ENCODE measurements at places on chromosomes 7 and 10.

DNA sequence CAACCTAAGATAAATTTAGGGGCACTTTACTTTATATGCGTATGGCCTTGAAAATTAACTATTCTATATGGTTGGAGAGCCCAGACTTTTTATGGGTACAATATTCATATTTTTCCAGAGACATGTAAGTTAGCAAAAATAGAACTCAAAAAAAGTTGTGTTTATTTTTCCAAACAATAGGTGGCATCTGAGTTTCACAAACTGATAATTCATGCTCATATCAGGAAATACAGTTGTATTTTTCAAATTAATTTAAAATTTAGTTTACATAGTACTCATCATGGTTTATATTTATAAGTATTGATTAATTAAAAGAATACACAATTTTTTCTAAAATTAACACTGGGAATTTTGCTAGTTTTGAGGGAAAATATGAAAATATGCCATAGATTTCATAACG is 34.6 kb downstream of the ANKRD7 start:
- DNase-seq: no peak

- DNase-seq: no peak
These were observed 18.0 kb downstream of the TMEM106B start for GRCh38 chr7:12229046-12229445.

- no peak for DNase-seq
These were observed 250.9 kb downstream of the KIAA1217 start for GRCh38 chr10:24459836-24460235.

DNA sequence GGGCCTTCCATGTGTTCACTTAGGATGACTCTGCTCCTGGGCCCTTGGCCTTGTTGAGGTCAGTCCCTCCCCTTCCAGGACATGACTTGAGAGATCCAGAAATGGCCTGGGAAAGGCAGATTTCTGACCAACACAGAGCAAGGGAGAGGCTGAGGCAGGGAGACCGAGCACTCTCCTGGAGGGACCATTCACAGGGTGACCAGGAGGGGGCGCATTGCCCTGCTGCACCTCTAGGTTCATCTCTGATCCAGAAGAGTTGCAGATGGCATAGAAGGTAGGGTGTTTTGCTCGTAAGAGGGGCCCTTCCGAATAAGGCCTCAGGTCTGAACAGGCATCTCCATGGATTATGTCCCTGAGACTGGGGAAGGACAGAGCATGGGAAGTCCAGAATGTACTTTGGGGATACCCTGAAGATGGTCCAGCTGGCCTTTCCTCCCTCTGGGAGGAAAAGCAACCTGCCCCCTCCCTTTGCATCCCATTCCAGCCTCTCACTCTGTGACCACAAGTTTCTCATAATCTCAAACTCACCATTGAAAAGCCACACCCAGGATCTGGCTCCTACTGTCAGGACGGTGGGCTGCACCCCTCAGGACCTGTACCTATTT is 6.6 kb downstream of the DMBT1 start:
- DNase-seq: no peak

DNA sequence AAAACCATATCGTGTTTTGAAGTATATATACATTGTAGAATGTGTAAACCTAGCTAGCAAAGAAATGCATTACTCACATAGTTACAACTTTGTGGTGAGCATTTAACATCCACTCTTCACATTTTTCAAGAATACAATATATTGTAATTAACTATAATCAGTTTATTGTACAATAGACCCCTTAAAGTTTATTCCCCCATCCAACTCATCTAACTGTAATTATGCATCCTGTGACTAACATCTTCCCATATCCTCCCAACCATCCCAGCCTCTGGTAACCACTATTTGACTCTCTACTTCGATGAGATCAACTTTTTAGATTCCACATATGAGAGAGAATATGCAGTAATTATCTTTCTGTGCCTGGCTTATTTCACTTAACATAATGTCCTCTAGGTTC is 526.4 kb downstream of the KIF20B start:
- DNase-seq: no peak

DNA sequence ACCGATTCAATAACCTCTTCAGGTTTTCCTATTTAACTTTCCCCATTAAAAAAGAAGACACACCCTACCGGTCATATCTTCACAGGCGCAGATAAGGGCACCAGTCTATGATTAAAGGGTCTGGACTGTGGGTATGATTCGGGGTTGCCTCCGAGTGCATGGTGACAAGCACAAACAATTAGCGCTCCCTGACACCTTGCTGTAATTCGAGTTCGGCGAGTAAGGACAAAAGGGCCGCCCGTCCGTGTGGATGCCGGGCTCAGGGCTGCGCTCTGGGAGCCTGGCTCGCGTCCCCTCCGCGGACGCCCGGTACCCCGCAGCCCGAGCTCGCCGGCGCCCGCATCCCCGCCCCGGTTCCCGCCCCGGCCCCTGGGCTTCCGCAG is 111.9 kb upstream of the RHEB start:
- no peak for DNase-seq

DNA sequence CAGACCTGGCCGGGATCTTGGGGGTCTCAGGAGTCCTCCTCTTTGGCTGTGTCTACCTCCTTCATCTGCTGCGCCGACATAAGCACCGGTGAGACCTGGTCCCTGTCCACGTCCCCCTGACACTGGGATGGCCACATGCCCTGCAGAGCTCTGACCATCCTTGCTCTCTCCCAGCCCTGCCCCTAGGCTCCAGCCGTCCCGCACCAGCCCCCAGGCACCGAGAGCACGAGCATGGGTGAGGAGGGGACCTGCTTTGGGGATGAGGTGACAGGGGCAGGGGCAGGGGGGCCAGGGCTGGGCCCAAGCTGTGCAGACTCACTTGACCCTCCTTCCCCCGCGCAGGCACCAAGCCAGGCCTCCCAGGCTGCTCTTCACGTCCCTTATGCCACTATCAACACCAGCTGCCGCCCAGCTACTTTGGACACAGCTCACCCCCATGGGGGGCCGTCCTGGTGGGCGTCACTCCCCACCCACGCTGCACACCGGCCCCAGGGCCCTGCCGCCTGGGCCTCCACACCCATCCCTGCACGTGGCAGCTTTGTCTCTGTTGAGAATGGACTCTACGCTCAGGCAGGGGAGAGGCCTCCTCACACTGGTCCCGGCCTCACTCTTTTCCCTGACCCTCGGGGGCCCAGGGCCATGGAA is 959 bp downstream of the PVRIG start:
- DNase-seq: no peak

- no peak for DNase-seq
These were observed 28.2 kb downstream of the UMAD1 start for GRCh38 chr7:7668706-7669105.

DNA sequence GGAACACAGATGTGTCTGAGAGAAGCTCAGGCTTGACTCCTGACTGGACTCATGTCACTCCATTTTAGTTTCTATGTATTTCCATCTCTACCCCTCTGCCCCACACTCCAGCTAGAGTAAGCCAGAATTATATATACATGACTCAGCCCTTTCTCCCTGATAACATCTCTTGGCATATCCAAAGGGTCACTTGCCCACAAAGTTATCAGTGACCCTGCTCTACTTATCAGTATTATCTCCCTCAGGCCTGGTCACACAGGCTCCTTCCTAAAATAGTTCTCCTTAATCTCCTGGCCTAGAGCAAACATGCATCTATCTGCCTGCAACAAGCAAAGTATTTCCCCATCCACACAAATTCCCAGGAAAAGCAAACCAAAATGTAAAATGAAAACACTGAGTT is 598.3 kb downstream of the SUGCT start:
- no peak for DNase-seq

DNA sequence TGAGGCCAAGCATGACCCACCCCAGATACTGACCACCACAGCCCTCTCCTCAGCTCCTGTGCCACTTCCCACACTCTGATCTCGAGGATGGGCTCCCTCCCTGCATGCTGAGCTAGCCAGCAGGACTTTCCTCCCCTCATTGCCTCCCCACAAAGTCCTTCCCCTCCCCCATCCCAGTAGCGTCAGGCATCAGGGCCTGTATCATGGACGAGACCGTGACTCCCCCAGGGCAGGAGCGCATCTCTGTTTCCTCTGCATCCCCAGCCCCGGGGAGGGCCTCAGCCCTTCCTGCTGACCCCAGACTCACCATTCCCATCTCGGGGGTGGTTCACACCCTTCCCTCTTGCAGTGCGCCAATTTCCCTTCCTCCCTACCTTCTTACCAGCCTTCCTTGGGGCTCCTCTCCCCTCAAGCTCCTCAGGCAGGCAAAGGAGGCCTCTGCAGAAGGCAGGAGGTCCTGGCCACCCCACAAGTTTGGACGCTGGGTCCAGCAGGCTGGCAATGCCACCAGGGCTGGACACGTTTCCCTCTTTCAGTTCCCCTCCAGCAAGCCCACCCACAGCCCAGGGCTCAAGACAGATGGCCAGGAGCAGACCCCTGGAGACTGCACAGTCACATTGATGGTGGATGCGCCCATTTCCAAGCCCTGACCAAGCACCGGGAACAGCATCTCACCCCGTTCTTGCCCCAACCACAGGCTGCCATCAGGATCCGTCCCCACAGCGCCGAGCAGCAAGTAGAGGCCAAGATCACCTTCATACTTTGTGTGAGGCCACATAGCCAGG is 36.5 kb downstream of the GRID1 start:
- no peak for DNase-seq

GRCh38 chr7:131444683-131445082 is 111.7 kb downstream of the PODXL start:
- no peak for DNase-seq

GRCh38 chr10:122490786-122491680 is 29.7 kb downstream of the HTRA1 start:
- DNase-seq: no peak

DNA sequence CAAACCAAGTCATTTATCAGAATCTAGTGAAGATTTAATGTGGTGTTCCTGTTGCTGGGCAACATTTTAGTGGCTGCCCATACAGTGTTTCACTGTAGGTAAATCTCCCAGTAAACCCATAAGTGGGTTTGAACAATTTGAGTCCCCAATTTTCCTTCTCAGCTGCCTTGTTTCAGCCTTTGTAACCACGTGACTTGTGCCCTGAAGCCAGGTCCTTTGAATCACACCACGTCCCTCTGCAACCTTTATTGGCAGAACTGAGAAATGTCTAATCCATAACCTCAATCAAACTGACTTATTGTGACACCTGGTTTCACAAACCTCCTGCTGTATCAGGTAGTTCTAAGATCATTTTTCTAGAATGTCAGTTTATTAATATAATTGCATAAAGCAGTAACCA is 30.1 kb downstream of the SND1 start:
- no peak for DNase-seq

- no peak for DNase-seq
These were observed 83.3 kb upstream of the CREB5 start for GRCh38 chr7:28328822-28329660.

GRCh38 chr10:93115661-93116383 is 42.1 kb downstream of the CYP26A1 start:
- DNase-seq: peak; percentile 57

DNA sequence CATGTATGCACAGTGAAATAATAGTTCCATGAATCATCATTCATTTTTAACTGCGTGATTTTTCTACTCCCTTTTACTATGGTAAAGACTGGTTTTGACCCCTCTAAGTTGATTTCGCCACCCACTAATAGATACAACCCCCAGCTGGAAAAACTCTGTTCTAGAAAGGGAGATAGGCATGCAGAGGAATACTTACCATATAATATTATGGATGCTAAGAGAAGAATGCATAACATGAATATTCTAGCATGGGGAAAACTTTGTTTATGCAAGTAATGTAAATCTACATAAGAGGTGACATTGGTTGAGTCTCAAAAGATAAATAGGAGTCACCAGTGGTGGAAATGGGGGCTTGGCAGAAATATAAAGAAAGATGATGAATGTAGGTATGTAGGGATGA is 97.3 kb upstream of the MBL2 start:
- no peak for DNase-seq

GRCh38 chr7:114405427-114405826 is 9.2 kb upstream of the FOXP2 start:
- no peak for DNase-seq

- no peak for DNase-seq
These were observed 5.0 kb downstream of the RBAK start for GRCh38 chr7:5050676-5051075.

GRCh38 chr7:81140252-81140651 is 221.4 kb upstream of the SEMA3C start:
- no peak for DNase-seq

DNA sequence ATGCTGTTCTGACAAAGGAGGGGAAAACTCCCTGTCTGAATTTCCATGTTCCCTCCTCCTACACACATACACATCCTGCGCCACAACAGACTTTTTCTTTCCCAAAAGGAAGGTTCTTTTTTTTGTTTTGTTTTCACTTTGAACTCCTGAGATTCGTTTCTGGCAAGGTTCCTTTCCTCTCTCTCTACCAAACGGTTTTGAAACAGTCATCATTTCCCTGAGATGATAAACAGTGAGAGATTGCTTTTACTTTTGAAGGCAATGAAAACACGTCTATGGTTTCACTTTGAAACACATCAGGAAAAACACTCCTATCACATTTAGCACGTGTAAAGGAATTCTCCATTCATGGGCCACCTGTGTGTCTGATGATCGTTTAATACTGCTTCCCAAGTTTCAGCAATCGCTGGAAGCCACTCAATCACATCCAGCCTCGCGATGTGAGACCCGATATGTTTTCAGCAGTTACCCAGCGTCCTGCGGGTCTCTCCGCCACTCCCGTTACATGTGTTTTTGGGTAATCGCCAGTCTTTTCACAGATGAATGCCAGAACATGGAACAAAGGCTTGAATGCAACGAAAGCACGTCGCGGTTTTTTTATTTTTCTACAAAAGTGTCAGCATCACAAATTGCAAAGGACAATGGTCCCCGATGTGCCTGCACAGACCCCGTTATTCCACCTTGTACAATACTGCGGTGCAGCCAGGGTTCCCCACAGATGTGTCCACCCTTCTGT is 62.8 kb upstream of the CUX1 start:
- no peak for DNase-seq

- DNase-seq: no peak
These were observed 16.0 kb downstream of the AKR1C8 start for GRCh38 chr10:5168897-5169420.

DNA sequence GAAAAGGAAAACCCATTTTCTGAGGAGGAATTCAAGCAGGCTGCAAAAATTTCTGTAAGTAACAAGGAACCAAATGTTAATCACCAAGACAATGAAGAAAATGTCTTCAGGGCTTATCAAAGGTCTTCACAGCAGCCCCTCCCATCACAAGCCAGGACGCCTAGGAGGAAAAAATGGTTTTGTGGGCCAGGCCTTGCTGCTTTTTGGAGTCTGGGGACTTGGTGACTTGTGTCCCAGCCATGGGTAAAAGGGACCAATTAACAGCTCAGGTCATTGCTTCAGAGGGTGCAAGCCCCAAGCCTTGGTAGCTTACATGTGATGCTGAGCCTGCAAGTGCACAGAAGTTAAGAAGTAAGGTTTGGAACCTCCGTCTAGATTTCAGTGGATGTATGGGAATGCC is 55.7 kb upstream of the FOXP2 start:
- DNase-seq: no peak

- DNase-seq: no peak
These were observed 682.0 kb upstream of the POT1 start for GRCh38 chr7:125611582-125611981.

GRCh38 chr7:36066343-36066664 is 86.8 kb upstream of the EEPD1 start:
- DNase-seq: no peak
